ENCODE measurements at places on chromosomes 2 and 18. TPM values are rescaled to one million over a fixed set of nuclear protein-coding genes. Genes with fewer than 3 reads are reported as not detected.

The RAPGEF4 gene
- 2.0 TPM for total RNA-seq

The NT5C1B gene
- total RNA-seq: not detected

The NTSR2 gene
- not detected for total RNA-seq

The SIGLEC15 gene
- 0.42 TPM for total RNA-seq

The TAF1B gene
- 17.3 TPM for total RNA-seq

The ACADL gene
- 0.99 TPM for total RNA-seq

The HNMT gene
- total RNA-seq: 16.6 TPM

The PROM2 gene
- 2.3 TPM for total RNA-seq

The POTEJ gene
- total RNA-seq: 0.09 TPM

The CMPK2 gene
- 27.2 TPM for total RNA-seq

The PLEKHB2 gene
- 41.8 TPM for total RNA-seq

The ADD2 gene
- 0.90 TPM for total RNA-seq

The GPR35 gene
- total RNA-seq: 5.9 TPM

The VIT gene
- total RNA-seq: 0.19 TPM

The TMEM178A gene
- total RNA-seq: 0.66 TPM

The CASP10 gene
- 12.2 TPM for total RNA-seq

The FSHR gene
- total RNA-seq: not detected

The TCF7L1 gene
- total RNA-seq: 0.90 TPM

The TPO gene
- 0.05 TPM for total RNA-seq

The CENPO gene
- 15.1 TPM for total RNA-seq

The OSGEPL1 gene
- 11.0 TPM for total RNA-seq

The RGPD3 gene
- 3.9 TPM for total RNA-seq

The OR6B2 gene
- total RNA-seq: not detected

The APCDD1 gene
- 1.9 TPM for total RNA-seq

The ASB3 gene
- 31.8 TPM for total RNA-seq

The NPHP1 gene
- 1.7 TPM for total RNA-seq

The C2orf72 gene
- total RNA-seq: 0.05 TPM
